Stimulated activated naive CD4-positive, alpha-beta T cell treated with Interleukin-2 at 50 U/mL for 16 hours (primary cell): ENCODE measurements at places on chromosomes 12 and 14.

DNA sequence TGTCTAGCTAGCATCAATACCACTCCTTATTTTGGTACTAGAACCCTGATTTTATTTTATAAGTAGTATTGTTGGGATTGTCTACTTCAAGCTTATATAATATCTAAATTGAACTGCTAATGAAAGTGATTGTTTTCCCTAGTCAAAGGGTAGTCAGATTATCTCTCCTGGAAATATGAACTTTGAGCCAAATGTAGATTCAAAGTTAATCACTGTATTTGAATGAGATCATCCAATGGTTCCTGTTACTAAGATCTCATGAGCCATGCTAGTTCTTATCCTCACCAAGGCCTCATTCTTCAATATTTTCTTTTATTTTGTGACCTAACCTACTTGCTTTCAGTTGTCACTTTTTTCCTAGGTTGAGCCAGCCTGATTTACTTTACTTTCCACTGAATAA is 276.7 kb downstream of the RASSF9 start:
- DNase-seq = no peak

GRCh38 chr12:43736927-43737440 is 21.6 kb downstream of the PUS7L start:
- no peak for DNase-seq

DNA sequence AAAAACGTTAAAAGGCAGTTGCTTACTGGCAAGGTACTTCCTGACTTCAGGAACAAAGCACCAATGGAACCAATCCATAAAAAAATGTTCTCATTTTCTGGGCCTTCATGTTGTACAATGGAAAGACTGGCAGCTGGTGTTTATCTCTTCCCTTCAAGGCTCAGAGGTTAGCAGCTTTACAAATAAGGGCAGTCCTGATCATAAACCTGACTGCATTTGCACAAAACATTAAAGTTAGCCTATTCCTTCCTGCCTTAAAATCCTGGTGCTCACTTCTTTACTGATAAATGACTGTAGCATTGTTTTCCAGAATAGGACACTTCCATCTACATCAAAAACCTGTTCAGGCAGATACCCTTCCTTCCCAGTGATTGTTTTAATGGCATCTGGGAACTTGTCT is 19.2 kb downstream of the IL26 start:
- DNase-seq = no peak

DNA sequence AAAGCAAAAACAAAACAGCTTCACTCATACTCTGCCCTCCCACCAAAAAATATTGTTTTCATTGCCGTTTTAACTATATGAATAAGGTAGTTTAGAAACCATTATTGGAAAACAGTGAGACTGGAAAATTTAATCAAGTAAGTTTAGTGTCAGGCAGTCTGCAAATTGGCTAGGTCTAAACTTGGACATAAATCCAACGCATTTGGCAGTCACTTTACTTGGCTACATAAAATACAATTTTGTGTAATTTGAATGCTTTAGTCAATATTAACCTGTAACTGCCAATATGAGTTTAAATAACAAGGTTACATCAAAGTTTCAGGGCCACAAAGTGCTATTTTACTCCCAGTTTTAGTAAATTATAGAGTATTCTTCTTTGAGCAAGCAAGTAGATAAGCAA is 202.3 kb upstream of the SLC38A2 start:
- DNase-seq = no peak

DNA sequence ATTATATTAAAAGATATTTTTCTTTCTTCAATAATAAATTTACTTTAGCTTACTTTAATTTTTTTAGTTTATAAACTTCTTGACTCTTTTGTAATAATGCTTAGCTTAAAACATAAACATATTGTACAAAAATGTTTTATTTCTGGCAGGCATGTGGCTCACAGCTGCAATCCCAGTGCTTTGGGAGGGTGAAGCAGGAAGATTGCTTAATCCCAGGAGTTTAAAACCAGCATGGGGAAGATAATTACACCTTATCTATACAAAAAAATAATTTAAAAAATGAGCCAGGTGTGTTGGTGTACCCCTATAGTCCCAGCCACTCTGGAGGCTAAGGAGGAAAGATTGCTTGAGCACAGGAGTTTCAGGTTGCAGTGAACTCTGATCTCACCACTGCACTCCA is 120.7 kb downstream of the GPHN start:
- no peak for DNase-seq

DNA sequence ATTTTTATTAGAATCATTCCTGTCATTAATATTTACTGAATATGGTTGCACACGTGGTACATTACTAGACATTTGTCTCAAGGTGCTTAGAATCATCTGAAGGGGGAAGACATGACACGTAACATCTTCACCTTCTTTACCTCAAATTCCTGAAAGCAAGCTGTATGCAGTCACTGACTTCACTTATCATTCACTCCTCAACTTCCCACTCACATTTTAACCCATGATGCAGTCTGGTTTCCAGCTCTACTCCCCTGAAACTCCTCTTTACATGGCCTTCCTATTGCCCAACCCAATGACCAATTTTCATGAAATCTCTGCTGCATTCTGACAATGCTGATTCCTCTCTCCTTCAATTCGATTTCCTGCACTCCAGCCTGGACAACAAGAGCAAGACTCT is 5.8 kb upstream of the PSMC6 start:
- no peak for DNase-seq

- DNase-seq = no peak
Measured at GRCh38 chr14:92173668-92174067, 51.9 kb downstream of the CPSF2 start.

DNA sequence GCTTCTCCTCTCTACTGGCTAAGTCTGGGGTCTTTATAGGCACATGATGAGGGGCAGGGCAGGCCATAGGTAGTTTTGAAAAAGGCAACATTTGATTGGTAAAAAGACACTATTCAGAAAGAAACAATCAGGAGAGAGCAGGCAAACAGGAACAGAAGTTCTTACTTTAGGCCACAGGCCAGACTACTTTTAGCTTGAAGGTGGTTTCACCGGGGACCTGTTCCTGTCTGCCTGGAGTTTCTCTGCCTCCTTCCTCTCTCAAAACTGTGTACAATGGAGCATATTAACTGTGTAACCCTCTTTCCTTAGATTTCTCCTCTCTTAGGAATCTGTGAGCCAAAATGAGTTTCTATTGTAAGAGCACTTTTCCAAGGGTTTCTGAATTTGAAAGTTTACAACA is 167.9 kb upstream of the AVPR1A start:
- no peak for DNase-seq

DNA sequence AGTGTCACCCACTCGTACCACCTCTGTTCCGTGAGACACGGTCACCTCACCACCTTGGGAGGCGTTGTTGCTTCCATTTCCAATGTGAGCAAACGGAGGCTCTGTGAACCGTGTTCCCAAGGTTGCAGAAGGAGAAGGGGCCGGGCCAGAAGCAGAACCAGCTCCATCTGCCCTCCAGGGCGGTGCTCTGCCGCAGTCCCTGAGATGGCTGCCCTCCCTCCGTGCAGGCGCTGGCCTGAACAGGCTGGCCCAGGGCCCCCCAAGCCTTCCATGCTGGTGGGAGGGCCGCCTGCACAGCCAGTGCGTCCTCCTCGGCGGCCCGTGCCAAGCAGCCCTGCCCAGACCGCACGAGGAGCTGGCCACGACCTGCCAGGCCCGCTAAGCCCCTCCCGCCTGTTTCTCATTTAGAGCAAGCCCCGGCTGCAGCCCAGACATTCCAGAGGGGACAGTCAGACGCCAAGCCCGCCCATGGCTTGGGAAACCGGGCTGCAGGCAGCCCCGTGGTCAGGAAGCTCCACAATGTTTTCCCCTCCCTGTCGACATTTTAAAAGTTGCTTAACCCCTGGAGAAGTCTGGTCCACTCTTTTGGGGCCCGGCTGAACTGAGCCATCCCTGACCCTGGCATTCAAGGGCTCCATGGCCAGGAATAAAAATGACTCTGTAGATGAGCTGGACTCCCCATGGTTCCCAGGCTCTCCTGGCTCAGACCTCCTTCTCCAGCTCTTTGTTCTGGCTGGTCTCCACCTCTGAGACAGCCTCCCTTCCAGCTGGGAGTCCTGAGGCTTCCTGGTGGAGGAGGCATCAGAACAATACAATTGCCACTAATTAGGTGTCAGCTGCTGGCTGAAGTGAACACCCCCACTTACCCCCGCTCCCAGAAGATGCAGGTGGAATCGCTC is 236.0 kb downstream of the BCL11B start:
- DNase-seq = no peak

GRCh38 chr12:116011217-116011616 is 266.3 kb downstream of the MED13L start:
- DNase-seq = no peak

DNA sequence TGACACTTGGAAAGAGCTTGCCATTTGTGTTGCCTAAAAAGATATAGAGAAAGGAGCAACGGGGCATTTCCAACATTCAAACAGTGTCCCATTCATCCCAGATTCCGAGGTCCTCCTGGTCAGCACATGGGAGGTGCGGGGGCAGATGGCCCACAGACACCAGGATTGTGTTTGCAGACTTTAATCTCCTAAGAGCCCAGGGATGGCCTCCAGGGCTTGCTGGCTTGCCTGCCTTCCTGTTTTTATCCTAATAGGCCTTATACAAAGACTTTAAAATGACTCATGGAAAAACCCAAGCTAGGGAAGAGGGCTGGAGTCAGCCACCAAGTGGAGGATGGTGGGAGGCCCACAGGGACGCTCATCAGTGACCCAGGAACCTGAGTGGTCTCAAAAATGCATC is 21.5 kb upstream of the FAM181A start:
- no peak for DNase-seq

DNA sequence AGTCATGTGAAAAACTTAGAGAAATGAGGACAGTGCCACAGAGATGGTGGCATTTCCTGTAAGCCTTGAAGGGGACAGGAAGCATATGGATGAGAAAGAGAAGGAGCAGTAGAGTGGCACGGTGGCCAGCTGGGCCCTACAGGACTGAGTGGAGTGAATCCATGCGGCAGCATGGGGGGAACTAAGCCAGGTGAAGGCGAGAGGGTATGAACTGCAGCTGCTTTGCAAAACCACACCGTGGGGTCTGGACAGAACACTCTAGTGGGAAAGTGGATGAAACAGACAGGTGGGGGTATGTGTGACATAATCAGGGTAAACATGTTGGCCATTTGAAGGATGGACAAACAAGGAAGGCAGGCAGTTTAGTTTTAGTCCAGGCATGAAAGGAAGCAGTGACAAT is 10.4 kb upstream of the SYCP3 start:
- no peak for DNase-seq

DNA sequence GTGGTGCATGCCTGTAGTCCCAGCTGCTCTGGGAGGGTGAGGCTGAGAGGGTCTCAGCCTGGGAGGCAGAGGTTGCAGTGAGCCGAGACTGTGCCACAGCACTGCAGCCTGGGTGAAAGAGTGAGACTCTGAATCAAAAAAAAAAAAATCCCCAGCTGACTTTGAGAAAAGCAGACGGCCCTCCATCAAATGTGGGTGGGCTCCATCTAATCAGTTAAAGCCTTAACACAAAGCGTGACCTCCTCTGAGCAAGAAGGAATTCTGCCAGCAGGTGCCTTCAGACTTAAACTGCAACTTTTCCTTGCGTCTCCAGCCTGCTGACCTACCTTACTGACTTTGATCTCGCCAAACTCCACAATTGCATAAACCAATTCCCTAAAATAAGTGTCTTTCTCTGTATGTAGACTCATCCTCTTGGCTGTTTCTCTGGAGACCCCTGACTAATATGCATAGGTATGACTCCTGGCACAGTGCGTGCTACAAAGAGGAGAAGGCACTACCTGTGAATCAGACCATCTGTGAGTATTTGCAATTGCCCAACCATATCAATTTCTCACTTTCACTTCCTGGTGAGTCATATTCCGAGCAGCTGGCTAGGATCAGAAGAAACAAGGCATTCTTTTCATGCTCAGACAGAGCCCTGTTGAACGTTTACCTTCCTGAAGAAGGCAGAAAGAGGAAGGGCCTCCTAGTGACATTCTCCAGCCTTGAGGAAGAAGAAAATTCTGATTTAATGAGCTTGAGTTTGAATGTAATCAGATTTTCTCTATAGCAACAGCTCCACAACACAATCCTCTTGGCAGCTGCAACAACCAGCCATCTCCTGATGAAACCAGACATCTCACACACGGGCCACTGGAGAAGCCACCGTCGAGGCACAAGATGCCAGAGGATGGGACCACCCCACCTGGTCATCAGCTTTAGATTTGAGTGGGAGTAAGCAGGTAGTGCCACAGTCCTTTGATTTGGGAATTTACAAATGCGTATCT is 54.3 kb downstream of the CLMN start:
- peak; percentile 31 for DNase-seq

DNA sequence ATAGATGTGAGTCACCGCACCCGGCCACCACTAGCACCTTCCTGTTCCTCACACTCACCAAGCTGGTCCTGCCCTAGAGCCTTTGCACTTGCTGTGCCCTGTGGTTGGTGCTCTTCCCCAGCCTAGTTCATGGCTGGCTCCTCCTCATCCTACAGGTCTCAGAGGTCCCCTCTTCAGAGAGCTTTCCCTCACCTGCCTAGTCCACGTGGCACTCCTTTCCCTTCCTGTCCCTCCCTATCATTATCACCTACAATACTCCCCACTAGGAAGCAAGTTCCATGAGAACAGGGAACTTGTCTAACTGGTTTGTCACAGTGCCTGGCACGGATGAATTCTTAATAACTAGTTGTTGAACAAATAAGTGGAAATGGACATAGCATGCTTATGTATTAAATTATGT is 24.0 kb upstream of the TMED10 start:
- no peak for DNase-seq

- DNase-seq = no peak
Measured at GRCh38 chr14:66696326-66696725, 188.4 kb downstream of the GPHN start.

GRCh38 chr14:95493503-95493902 is 22.9 kb downstream of the SYNE3 start:
- DNase-seq = no peak

DNA sequence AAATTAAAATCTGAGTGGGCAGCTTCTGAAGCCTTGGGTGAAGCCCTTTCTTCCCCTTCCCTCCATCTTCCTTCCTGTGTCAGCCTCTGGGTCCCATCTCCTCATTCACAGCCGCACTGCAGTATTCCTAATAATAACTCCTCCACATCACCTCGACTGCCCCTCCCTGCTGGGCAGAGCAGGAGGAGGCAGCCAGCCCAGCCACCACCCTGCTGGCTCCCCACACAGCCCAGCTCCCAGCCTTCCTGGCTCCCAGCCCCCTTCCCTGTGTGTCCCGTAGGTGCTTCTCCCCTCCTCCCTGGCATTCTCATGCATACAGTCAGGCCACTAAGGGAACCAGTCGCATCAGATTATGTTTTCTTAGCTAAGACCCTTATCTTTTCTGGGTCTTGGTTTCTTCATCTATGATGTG is 3.7 kb downstream of the IFFO1 start:
- DNase-seq = no peak
